ENCODE measurements at places on chromosomes 16 and 17. TPM values are rescaled to one million over a fixed set of nuclear protein-coding genes. Genes with fewer than 3 reads are reported as not detected.

Gene PROCA1
- total RNA-seq, result 2.6 TPM

Gene TRPV3
- 3.6 TPM for total RNA-seq

Gene RDM1
- 2.0 TPM for total RNA-seq

Gene IL32
- 8.8 TPM for total RNA-seq

Gene TP53TG3B
- total RNA-seq, result not detected

Gene MLLT6
- total RNA-seq, result 28.7 TPM

Gene GRAP
- not detected for total RNA-seq

Gene GALK1
- total RNA-seq, result 75.0 TPM

Gene PRPF8
- total RNA-seq, result 103 TPM

Gene ASPHD1
- total RNA-seq, result 2.0 TPM

Gene ROGDI
- 24.1 TPM for total RNA-seq

Gene NXPH3
- 0.26 TPM for total RNA-seq

Gene ADORA2B
- total RNA-seq, result 118 TPM

Gene CACNB1
- total RNA-seq, result 4.3 TPM

Gene RNF112
- 0.18 TPM for total RNA-seq

Gene CACNG5
- not detected for total RNA-seq

Gene HAS3
- 153 TPM for total RNA-seq

Gene HYDIN
- total RNA-seq, result 0.12 TPM

Gene ZG16
- not detected for total RNA-seq

Gene CDRT15
- total RNA-seq, result not detected

Gene KRTAP4-4
- not detected for total RNA-seq

Gene CES1
- total RNA-seq, result not detected

Gene STH
- not detected for total RNA-seq

Gene TUFM
- 198 TPM for total RNA-seq

Gene ELMO3
- total RNA-seq, result 2.2 TPM

Gene TMIGD1
- total RNA-seq, result not detected

Gene CLEC3A
- not detected for total RNA-seq

Data from PC-3 (cell line).